ENCODE measurements at places on chromosomes 12 and 14.
A peak's percentile ranks its signal among the peaks of the same experiment; 100 is the strongest.

- DNase-seq = peak; percentile 33
Measured at GRCh38 chr14:90384543-90384911, 12.3 kb upstream of the CALM1 start.

GRCh38 chr12:96044017-96044942, 8.9 kb upstream of the LTA4H start:
- no peak for DNase-seq

GRCh38 chr14:68707482-68707881, 85.4 kb downstream of the ZFP36L1 start:
- DNase-seq = no peak

- DNase-seq = no peak
Measured at GRCh38 chr12:29054858-29055663, 94.0 kb upstream of the FAR2 start.

- DNase-seq = no peak
Measured at GRCh38 chr14:102579696-102580549, 12.5 kb upstream of the RCOR1 start.

DNA sequence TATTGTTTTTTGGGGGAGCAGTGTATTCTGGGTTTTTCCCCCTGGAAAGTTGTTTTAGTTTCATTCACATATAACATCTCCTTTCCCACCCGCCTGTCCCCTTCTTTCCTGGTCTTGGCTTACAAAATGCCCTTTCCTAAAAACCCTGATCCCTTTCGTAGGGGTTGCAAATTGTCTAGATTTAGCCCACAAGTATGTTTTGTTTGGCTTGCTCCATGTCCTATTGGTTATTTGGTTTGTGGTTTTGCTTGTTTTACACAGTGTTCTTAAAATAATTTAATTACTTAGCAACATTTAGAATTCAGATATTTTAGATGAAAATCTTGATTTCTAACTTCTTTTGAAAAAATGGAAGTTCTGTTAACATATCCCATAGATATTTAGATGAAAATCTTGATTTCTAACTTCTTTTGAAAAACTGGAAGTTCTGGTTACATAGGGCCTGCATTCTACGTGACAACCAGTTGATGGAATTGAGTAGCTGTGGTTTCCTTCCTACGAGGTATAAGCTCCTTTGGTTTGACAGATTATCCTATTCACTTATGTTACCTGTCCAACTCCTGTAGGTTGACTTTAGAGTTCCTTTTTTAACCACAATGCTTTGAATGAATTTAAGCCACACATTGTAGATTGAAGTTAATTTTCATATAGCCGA, 89.2 kb upstream of the TMEM263 start:
- DNase-seq = no peak

GRCh38 chr12:25241167-25242020, 9.3 kb downstream of the KRAS start:
- DNase-seq = peak; percentile 71

DNA sequence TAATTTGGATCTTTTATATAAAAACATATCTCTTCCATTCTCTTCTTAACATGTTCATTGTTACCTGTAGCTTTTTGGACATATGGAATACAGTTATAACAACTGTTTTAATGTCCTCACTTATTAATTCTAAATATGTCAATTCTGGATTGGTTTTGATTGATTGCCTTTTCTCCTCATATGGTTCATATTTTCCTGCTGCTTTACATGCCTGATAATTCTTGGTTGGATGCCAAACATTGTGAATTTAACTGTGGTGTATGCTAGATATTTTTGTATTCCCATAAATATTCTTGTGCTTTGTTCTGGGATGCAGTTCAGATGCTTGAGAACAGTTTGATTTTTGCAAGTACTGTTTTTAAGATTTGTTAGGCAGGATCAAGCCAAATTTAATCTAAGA, 10.8 kb downstream of the C14orf132 start:
- no peak for DNase-seq

- no peak for DNase-seq
Measured at GRCh38 chr12:106131676-106132075, 7.1 kb downstream of the NUAK1 start.

DNA sequence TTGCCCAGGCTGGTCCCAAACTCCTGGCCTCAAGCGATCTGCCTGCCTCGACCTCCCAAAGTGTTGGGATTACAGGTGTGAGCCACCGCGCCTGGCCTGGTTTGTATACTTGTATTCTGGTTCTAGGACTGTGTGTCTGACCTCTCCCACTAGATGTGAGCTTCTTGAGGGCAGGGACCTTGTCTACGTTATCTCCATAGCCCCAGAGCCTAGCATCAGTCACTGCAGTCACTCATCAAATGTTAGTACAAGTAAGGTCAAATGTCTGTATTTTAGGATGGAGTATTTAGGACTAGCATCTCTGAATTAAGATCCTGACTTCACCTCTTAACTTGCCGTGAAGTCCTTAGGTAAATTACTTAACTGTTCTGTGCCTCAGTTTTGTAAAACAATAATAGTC, 2.9 kb downstream of the RILPL2 start:
- DNase-seq = no peak

DNA sequence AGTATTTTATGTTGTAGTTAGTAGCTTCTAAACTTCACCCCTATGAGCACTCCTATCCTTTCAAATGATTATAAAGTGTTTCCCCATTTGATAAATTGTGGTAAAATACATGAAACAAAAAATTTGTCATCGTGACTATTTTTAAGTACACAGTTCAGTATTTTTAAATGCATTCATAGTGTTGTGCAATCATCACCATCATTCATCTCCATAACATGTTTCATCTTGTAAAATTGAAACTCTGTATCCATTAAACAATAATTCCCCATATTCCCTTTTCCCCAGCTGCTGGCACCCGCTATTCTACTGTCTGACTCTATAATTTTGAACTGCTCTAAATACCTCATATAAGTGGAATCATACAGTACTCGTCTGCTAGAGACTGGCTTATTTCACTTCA, 52.5 kb downstream of the ATP23 start:
- no peak for DNase-seq

GRCh38 chr12:64621257-64621942, 11.1 kb downstream of the RASSF3 start:
- peak; percentile 30 for DNase-seq

GRCh38 chr12:105930557-105931503, 207.9 kb downstream of the NUAK1 start:
- DNase-seq = no peak

GRCh38 chr14:54342806-54343205, 54.0 kb upstream of the CDKN3 start:
- DNase-seq = no peak

GRCh38 chr14:23513818-23514643, 37.5 kb downstream of the ZFHX2 start:
- DNase-seq = no peak

DNA sequence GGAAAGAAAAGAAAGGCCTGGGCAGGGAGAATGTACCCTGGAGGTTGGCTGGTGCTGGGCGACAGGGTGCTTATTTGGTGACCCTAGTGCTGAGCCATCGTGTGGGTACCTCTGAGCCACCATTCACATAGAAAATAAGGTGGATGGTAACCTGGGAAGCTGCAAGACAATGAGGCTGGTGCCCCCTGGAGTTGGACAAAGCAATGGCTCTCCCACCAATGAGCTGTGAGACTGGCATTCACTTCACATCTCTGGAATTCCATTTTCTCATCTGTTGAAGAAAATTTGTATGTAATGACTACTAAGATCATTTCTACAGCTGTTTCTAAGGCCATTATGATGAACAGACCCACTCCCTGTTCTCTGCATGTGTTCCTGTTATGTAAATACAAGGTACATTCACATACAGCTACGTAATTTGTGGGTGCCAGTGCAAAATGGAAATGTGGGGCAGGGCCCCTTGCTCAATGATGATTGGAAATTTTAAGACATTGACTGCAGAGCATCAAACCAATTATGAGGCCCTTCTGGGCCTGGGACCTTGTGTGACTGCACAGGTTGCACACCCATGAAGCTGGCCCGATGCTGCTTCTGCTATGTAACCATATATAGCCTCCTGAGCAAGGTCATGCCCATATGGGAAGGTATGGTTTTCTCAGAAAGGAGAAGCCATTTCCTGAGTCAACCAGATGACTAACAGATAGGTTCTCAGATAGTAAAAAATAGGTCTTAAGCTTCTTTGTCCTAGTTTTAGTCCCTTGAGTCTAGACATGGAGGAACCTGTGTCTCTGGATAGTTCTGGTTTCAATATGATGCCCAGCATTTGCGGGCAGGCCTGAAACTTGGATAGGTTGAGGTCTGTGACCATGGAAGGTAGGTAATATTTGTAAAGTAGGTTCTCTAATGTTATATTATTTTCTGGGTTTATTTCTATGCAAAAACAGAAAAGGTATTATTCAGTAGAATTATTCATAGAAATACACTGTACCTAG, 63.4 kb upstream of the IGF1 start:
- no peak for DNase-seq

GRCh38 chr12:49146406-49146805, 15.2 kb upstream of the TUBA1B start:
- DNase-seq = no peak

DNA sequence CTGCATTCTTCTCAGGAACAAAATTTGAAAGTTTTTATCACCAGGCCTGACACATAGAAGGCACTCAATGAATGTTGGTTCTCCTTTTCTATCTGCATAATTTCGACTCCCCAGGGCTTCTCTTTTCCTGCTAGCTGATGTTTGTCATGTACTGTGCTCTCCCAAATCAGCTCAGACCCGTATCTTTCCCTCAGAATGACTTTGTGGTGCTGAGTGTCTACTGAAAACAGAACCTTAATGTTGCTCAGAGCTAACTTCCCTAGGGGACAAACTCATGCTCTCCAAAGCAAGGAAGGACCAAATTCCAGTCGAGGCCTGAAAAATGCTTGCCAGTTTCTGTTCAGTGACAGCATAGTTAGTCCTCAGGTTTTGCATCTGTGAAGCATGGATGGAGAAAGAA, 1.9 kb downstream of the ARHGDIB start:
- no peak for DNase-seq

DNA sequence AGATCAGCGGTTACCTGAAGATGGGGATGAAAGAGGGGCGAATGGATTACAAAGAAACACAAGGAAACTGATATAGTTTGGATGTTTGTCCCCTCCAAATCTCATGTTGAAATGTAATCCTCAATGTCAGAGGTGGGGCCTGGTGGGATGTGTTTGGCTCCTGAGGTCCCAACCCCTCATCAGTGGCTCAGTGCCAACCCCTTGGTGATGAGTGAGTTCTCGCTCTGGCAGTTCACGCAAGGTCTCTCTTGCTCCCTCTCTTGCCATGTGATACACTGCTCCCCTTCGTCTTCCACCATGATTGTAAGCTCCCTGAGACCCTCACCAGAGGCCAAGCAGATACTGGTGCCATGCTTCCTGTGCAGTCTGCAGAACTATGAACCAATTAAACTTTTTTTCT, 28.0 kb downstream of the ITGA7 start:
- no peak for DNase-seq

GRCh38 chr12:5134861-5135525, 91.3 kb downstream of the KCNA5 start:
- no peak for DNase-seq

GRCh38 chr14:75972801-75973421, 8.9 kb downstream of the TGFB3 start:
- DNase-seq = no peak

DNA sequence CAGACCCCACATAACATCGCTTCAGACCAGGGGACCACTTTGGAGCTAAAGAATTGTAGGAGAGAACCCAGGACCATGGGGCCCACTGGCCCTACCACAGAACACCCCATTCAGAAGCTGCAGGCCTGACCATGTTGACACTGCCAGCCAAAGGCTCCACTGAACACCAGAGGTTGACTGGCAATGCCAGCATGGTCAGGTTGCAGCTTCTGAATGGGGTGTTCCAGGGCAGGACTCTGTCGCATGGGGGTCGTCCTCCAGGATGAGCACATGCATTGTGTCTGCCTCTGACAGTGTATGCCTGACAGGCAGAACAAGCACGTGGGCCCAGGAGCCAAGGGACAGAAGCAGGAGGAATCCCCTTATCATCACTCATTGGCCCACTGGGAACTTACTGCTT, 34.1 kb downstream of the DIO3 start:
- no peak for DNase-seq

DNA sequence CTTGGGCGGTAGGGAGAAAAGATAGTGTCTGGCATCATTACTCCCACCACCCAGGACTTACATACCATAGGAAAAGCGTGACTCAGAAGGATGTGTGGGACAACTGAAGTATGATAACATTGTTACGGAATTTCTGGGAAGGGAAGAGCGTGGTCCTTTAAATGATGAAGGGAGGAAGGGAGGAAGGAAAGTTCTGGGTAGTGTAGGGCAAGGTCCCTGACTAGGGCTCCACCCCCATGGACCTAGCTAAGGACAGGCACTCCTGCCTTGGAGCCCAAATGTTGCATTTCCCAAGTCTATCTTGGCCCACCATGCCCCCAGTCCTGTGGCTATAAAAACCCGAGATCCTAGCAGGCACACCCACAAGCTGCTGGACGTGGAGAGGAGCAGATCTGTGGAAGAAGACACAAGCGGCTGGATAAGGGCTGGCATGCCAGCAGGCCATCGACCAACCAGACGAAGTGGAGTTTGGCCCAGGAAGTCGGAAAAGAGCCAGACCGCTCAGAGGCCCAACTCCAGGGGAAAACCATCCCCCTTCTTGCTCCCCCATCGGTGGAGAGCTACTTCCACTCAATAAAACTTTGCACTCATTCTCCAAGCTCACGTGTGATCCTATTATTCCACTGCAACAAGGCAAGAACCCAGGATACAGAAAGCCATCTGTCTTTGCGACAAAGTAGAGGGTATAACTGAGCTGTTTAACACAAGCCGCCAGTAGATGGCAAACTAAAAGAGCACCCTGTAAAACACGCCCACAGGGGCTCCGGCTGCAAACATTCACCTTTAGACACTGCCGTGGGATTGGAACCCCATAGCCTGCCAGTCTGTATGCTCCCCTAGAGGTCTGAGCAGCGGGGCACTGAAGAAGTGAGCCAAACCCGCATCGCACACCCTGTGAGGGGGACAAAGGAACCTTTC, 23.0 kb upstream of the RAB21 start:
- DNase-seq = no peak

DNA sequence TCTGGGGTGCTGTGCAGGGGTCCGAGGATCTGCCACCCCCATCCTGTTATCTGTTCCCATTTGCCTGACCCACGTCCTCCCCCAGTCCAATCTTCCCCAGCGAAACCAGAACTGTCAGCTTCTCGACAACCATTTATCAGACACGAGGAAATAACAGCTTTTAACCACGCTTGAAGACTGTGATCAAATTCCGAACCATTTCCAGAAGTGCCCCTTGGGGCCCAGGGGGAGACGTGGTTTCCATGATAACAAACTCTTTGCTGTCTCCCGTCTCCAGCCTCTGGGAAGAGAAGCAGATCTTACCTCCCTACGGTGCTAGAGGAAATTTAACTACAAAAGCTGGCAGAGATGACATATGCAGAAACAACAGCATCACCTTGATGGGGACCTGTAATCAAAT, 35.1 kb upstream of the SRRM4 start:
- DNase-seq = no peak

Data from CD4-positive, alpha-beta T cell treated with Interleukin-1 beta for 1 hour (primary cell).